ENCODE measurements at places on chromosomes 13 and 19.

GRCh38 chr19:17320435-17320834 is 11.1 kb downstream of the DDA1 start:
- no peak for DNase-seq

- DNase-seq: no peak
Measured at GRCh38 chr19:46025835-46026234, 3.0 kb upstream of the PGLYRP1 start.

- DNase-seq: no peak
Measured at GRCh38 chr13:112058519-112058873, 8.5 kb upstream of the SOX1 start.

GRCh38 chr19:53875602-53876325 is 6.2 kb upstream of the PRKCG start:
- peak; percentile 52 for DNase-seq

Measured in thyroid gland (tissue), 4 donors.